ENCODE measurements at places on chromosomes 5 and 9. TPM values are rescaled to one million over a fixed set of nuclear protein-coding genes. Genes with fewer than 3 reads are reported as not detected.

- no peaks in the 10 kb centered on the region for H3K36me3 ChIP-seq
- H3K27me3 ChIP-seq, result peaks cover 14% of the 10 kb centered on the region
- H3K4me3 ChIP-seq, result no peak overlapping the region
- no peak overlapping the region for H3K27ac ChIP-seq
- DNase-seq, result no peak
Observed at GRCh38 chr5:147446523-147446922, 63.3 kb downstream of the DPYSL3 start.

- H3K4me1 ChIP-seq, result peaks cover 19% of the 10 kb centered on the region
- peaks cover 13% of the 10 kb centered on the region for H3K36me3 ChIP-seq
- no peak overlapping the region for H3K4me3 ChIP-seq
- H3K27me3 ChIP-seq, result no peaks in the 10 kb centered on the region
Observed at GRCh38 chr5:50580506-50580905, 85.9 kb upstream of the PARP8 start.

DNA sequence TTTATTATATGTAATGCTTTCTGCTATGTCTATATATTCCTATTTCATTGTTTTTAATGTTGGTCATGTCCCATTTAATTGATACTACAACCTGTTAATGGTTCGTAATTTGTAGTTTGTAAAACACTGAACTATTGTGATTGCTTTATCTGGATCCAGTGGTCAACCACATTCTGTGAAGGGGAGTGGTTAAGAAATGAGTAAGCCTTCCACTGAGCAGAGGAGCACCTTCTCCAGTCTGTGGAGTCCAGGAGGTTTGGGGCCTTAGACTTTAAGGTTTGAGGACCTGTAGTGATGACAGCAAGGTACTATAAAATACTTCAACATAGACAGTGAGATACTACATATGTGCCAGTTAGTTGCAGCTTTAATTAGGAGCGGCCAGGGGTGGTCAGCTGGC lies 67.7 kb upstream of the RAD23B start:
- no peak overlapping the region for H3K27ac ChIP-seq
- no peak for DNase-seq
- H3K36me3 ChIP-seq, result no peaks in the 10 kb centered on the region
- H3K4me3 ChIP-seq, result no peak overlapping the region
- H3K27me3 ChIP-seq, result peaks cover 6% of the 10 kb centered on the region

Gene ZNF169
- total RNA-seq, result 5.8 TPM

DNA sequence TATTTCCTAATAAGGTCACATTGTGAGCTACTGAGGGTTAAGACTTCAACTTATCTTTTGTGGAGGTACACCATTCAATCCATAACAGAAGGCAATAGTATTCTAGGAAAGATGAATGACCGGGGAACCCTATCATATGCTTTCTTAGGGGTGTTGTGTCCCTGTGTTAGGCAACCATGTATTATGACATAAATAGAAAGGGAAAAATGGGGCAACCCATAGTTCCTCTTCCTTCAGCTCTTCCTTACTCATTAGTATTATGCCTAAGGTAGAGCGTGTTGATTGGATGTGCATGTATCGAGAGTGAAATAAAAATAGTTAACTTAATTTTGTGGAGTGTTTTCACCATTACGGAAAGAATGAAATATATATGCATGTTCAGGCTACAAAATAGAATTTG lies 6.0 kb upstream of the CCNJL start:
- H3K27ac ChIP-seq, result no peak overlapping the region
- no peak overlapping the region for H3K4me3 ChIP-seq
- peaks cover 37% of the 10 kb centered on the region for H3K27me3 ChIP-seq
- DNase-seq, result no peak
- H3K36me3 ChIP-seq, result no peaks in the 10 kb centered on the region
- no peaks in the 10 kb centered on the region for H3K4me1 ChIP-seq

Gene FBXL7
- not detected for total RNA-seq
